ENCODE measurements at places on chromosomes 7 and 10.

DNA sequence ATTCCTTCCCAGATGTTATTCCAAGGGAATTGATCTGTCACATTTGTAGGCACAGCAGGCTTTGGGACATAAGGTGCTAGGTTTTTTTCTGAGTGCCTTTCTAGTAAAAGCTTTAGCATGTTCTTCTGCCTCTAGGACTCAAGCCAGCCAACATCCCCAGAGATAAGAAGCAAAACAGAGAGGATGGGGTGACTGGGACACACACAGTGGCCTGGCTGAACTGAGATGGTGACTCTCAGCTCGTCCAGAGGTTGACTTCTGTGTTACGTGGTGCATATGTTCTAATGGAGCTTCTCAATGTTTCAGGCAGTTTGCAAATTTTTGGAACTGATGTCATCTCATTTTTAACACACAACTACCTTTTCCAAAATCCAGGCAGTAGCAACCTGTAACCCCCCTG, 188.1 kb upstream of the CELF2 start:
- DNase-seq = no peak

DNA sequence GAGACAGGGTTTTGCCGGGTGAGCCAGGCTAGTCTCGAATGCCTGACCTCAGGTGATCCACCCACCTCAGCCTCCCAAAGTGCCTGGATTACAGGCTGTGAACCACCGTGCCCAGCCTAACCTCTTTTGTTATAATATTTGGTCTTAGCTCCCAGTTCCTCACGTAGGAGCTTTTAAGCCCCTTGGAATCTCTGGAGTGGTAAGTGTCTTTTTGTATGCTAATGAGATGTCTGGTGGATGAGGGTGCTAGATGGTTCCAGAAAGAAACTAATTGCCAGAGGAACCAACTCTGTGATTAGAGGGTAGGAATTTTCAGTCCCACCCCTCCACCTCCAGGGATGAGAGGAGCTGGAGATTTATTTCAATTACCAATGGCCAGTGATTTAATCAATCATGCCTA, 5.3 kb upstream of the ARPC1A start:
- DNase-seq = no peak

DNA sequence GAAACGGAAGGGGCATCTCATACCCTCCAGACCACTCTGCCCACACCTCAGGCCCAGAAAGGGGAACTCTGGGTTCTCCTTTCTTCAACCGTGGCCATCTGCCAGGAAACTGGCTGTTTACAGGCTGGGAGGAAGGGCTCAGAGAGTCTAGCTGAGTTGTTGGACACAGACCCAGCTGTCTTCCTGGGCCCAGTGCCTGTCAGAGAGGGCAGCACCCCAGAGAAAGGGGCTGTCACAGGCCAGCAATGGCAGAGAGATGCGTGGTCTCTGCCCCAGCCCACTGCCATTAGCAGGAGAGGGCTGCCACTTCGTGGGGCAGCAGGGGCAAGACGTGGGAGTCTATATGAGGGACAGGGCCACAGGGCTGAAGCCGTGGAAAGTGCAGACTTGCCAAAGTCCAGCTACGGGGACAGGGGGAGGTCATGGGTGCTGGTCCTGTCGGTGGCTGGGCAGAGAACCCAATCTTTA, 11.0 kb downstream of the GRID1 start:
- no peak for DNase-seq

- no peak for DNase-seq
These were observed 665.9 kb upstream of the PCDH15 start for GRCh38 chr10:55466806-55467504.

DNA sequence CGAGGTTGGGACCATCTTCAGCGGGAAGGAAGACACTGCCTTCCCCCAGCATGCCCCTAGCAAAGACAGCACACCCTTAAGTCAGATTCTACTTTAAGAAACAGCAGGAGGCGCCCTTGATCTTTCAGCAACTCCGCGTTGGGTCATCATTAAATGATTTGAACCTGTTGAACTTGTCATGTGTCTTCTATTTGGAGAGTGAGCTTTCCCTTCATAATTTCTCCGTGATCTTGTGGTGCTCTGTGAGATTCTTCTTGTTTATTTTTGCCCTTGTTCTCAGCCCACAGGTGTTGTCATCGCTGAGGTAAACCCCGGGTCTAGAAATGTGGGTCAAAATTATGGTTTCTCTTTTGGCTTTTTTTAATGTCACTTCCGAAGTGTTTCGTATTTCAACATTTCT, 49.5 kb upstream of the PITRM1 start:
- no peak for DNase-seq

- DNase-seq = no peak
These were observed 30.1 kb upstream of the NEUROD6 start for GRCh38 chr7:31370609-31371008.

DNA sequence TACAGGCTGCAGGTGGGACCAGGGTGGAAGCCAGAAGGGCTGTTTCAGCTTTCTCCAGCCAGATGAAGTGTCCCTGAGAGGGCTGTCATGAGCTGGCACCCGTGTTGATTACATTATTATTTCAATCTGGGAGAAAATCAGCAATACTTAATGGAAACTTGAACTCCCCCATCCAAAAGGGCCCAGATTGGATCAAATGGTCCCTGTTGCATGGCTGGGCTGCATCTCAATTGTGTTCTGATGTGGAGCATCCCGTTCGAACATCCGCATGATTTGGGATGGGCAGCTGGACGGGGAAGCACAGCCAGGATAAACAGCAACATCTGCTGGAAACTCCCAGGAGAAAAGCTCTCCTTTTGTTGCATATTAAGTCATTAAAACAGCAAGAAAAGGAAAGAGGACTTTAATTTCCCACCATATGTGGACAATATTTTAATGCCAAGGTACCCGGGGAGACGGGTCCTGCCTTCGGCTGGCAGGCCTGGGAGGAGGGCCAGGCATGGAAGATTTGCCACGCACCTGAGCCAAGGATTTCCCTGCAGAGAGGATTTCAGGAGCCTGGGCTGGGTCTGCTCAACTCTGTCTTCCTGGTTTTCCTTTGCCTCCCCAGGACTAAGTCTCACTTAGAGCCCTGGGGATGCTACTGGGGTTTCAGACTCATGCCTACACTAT, 52.4 kb downstream of the NPTX2 start:
- no peak for DNase-seq

DNA sequence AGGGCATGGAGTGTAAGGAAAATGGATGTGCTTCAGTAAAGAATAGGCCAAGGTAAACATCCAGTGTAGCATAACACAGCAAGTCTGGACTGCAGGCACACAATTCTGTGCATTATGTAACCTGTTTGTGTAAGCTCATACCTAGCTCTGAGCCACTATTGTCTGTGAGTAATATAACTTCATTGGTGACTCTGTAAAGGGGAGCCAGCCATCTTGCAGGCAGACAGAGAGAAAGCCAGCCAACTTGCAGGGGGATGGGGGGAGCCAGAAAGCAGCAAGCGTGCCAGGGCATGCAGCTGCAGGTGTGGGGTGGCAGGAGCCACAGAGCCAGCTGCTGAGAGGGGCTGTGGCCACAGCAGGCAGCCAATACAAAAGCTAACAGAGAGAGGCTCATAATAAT, 449.2 kb downstream of the IPMK start:
- no peak for DNase-seq

GRCh38 chr7:74044366-74045350, 16.7 kb downstream of the ELN start:
- DNase-seq = no peak

DNA sequence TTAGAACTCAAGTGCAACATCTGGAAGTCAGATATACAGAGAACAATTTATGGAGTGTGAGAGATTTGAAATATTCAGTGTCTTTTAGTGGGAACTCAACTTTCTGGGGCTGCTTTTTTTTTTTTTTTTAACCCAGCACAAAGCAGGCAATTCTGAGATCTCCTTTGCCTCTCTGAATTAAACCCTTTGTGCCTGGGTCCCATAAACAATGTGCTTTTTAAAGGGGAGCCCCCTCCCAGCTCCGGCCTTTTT, 146.8 kb downstream of the CELF2 start:
- no peak for DNase-seq

- no peak for DNase-seq
These were observed 263.6 kb upstream of the LRGUK start for GRCh38 chr7:133863362-133864061.

DNA sequence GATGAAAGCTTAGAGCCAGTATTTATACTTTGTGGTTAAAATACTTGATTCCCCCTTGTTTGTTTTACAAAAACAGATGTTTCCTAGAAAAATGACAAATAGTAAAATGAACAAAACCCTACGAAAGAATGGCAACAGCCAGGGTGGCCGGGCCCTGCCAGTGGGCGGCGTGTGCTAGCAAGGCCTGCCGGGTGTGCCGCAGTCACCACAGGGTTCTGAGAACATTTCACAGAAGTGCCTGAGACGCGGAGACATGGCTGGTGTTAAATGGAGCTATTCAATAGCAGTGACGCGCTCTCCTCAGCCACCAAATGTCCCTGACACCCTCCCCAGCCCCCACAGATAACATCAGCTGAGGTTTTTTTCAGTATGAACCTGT, 14.5 kb downstream of the GPR146 start:
- no peak for DNase-seq

DNA sequence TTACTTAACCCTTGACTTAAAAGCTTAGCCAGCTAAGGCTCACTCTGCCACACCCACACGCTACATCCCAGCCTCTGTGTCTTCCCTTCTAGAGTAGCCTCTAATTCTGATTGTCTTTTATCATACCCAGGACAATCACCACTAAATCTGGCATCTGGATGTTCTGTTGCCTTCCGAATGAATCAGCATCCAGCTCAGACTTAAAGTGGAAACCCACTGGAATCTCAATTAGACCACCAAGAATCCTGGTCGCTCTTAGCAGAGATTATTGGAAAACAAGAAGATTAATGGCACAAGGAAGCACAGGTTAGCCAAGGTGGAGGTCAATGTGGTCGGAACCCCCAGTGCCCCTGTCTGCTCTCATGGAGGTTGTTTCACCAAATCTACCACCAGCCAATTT, 404.2 kb upstream of the FOXK1 start:
- no peak for DNase-seq

DNA sequence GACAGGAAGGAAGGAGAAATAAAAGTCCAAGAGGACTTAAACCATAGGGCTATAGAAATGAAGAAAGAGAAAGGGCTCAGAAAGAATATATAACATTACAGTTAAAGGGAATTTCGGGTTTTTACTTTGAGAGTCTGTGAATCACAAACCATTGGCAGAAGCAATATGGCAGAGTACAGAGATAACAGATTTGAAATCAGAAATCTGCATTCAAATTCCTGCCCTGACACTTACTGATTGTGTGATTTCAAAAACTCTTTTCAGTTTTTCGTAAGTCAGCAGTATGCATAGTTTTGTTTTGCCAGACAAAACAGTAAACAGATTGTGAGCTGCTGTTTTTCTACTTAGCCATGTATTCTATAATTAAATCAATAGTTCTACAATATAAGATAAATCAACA, 8.2 kb downstream of the JMJD1C start:
- no peak for DNase-seq

Data from non-pigmented ciliary epithelial cell (primary cell).